A549 treated with dexamethasone at 1 μM for 4 hours (cell line): ENCODE measurements at places on chromosomes 11 and 22. TPM values are rescaled to one million over a fixed set of nuclear protein-coding genes. Genes with fewer than 3 reads are reported as not detected.

Gene KRTAP5-8
- 0.07 TPM in 1 of 5 replicates, not detected in the others for total RNA-seq

Gene DDIAS
- 14.1 to 19.0 TPM (median 16.3 TPM) in 5 replicates for total RNA-seq

Gene GRAP2
- total RNA-seq: 0.12 TPM in 1 of 5 replicates, not detected in the others

Gene C1QTNF5
- total RNA-seq: 0.08 TPM in 1 of 5 replicates, not detected in the others

Gene SEC14L6
- not detected in 5 replicates for total RNA-seq

Gene YPEL1
- 0.05 to 0.72 TPM (median 0.38 TPM) in 5 replicates for total RNA-seq

Gene GUCY1A2
- total RNA-seq: 0.02 to 0.09 TPM (median 0.05 TPM) in 5 replicates

Gene UBE4A
- total RNA-seq: 9.3 to 13.2 TPM (median 11.6 TPM) in 5 replicates

Gene DEUP1
- total RNA-seq: not detected in 5 replicates

Gene TOMT
- not detected in 5 replicates for total RNA-seq

Gene TPH1
- 0.02 to 0.12 TPM (median 0.06 TPM) in 5 replicates for total RNA-seq

Gene TUB
- total RNA-seq: 4.6 to 7.1 TPM (median 6.8 TPM) in 5 replicates

Gene MYO18B
- total RNA-seq: 0.02 to 0.08 TPM (median 0.05 TPM) in 5 replicates

Gene F2
- 2.0 to 2.9 TPM (median 2.1 TPM) in 5 replicates for total RNA-seq

Gene DAGLA
- 4.6 to 8.6 TPM (median 7.7 TPM) in 5 replicates for total RNA-seq

Gene IRAG1
- 0.03 to 0.08 TPM (median 0.05 TPM) in 5 replicates for total RNA-seq

Gene IL10RA
- 0.03 to 0.14 TPM (median 0.11 TPM) in 4 of 5 replicates, not detected in the other for total RNA-seq
